T-helper 1 cell (primary cell): ENCODE measurements at places on chromosomes 2 and 18.

DNA sequence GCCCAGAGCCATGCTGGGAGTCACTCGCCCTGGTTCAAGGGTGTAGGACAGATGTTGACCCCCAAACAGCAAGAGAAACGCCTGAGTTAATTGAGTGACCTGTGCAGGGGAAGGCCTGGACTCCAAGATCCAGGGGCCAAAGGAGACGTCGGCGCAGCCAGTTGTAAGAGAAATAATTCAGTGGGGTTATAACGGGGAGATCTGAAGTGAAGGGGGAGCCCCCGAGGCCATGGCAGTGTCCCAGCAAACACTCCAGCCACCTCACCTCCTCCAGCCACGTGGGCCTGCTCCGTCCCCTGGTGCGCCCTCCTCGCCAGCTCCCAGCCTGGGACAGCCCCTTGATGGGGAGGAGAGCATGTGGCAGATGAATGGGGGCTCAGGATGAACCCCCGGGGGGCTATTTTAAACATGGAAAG is 130.7 kb upstream of the GPC1 start:
- DNase-seq = no peak

GRCh38 chr2:24871852-24872333 is 48.1 kb downstream of the ADCY3 start:
- no peak for DNase-seq

- peak; percentile 60 for DNase-seq
Observed at GRCh38 chr2:174597345-174598047, at the start of gene WIPF1. Gene WIPF1, minus strand, starts transcription at chr2:174597804. Its CDS starts 12,231 bp downstream, at chr2:174585573.

GRCh38 chr2:97868986-97869721 is 126.6 kb downstream of the TMEM131 start:
- DNase-seq = no peak

DNA sequence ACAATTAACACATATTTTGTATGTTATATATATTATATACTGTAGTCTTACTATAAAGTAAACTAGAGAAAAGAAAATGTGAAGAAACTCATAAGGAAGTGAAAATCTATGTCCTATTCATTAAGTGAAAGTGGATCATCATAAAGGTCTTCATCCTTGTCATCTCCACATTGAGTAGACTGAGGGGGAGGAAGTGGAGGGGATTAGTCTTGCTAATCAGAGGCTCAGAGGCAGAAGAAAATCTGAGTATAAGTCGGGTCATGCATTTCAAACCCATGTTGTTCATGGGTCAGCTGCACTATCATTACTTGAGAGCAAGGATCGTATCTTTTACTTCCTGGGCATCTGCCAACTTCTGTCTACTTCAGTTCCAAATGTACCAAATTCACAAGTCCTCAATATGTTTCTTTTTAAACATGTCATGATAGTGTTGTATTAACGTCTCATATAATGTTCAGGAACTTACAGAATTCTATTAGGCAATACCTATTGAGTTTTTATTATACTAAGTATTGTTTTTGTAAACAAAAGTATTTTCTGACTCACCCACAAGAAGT is 208.9 kb upstream of the BOD1L2 start:
- no peak for DNase-seq

- DNase-seq = no peak
Observed at GRCh38 chr18:46705521-46705920, 48.5 kb upstream of the LOXHD1 start.

- no peak for DNase-seq
Observed at GRCh38 chr2:69081001-69081580, 68.1 kb downstream of the ANTXR1 start.

DNA sequence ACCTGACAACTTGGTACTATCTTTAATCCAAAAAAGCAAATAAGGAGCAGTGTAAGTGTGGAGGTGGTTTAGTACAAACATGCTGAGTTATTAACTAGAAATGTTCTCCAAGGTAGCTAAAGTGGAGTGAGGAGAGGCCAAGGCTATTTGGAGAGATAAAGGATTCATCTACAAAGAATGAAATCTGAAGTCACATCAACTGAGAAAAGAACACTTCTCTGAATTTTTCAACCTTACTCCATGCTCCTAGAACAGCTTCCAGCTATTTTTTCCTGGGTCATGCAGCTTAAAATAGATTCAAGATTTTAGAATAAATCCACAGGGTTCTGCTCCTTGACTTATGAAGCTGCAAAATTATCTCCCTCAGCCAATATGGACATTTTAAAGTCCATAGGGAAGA is 18.7 kb downstream of the IMMT start:
- DNase-seq = no peak

GRCh38 chr2:232300894-232301387 is 77.6 kb upstream of the ALPP start:
- no peak for DNase-seq

DNA sequence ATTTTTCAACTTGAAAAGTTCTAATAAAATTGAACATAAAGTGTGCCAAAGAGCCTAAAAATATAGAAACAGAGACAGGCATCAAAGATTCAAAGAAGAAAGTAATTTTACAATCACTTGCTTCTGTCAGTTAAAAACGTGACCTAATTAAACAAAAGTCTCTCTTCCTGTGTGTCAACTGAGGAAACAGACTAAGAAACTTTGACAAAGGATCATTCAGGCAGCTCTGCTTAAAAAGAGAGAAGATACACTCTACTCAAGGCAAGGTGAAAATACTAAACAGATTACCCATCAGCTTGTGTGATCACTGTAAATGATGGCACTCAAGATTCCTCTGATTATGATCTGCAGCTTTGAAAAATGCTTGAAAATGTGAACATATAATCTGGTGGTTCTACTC is 47.8 kb downstream of the DYM start:
- no peak for DNase-seq
